Midbrain (tissue), 1 donor: ENCODE measurements at places on chromosomes 2 and 18.

DNA sequence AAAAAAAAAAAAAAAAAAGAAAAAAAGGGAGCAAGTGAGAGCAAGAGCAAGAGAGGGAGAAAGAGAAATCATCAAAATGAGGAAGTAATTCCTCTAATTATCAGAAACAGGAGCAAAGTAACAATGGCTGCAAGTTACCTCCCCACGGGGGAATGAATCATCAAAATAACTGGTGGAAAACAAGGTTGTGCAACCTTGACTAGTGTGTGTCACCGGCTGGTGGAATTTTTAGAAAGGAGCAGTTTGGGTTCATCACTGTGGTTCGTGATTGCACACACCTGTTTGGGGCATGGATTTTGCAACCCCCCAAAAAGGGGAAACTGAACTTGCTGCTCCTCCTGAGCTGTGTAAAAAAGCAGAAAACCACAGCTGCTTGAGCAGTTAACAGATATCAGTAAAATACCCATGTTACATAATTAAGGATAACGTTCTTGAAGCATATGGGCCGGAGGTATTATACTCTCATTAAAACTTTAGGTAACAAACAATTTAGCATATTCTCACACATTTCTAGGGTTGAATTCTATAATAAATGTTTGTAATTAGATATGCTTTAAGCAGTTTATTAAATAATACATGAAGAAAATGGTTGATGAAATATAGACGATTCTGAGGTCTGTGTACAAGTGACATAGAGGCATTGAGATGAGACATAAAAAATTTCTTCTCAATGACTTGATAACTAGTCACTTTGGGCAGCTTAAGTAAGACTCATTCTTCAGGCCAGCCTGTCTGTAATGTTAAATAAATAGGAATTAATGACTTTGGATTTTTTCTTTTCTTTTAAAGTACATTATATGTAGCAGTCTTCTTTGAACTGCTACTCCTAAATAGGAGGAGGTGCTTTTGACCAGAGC, 184.2 kb upstream of the ZEB2 start:
- DNase-seq, result no peak

DNA sequence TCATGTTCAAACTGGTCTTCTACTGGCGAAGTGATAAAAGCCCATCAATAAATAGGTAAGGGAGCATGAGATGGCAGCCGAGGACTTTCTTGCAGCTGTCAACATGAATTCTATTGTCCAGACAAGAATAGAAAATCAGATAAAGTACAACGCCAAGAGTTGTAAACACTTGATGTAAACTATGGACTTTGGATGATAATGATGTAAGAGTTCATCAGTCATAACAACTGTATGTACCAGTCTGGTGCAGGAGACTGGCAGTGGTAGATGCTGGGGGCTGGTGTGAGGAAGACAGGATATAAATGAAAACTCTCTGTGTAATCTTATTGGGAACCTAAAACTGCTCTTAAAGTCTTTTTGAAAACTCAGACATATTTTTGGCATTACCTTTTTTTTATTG, 155.9 kb upstream of the RASGRP3 start:
- no peak for DNase-seq

- DNase-seq, result no peak
Measured at GRCh38 chr2:67848551-67849285, 214.1 kb downstream of the C1D start.

GRCh38 chr18:57792631-57793301, 10.3 kb downstream of the ATP8B1 start:
- DNase-seq, result no peak

- no peak for DNase-seq
Measured at GRCh38 chr2:68193787-68194372, 36.2 kb downstream of the PNO1 start.

DNA sequence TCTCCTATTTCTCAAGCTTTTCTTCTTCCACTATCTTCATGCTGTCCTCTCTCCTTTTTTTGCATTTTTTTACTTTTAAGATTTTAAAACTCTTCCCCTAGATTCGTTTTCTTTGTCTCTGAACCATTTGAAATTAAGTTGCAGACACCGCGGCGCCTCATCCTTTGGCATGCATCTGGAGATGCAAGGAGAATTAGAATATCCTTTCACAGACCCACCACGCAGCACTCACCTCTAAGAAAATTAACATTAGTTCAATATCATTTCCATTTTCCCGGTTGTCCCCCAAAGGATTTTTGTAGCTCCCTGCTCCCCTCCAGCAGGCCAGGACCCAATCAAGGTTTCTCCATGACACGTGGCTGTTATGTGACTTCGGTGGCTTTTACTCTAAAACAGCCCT, 88.8 kb downstream of the C1QL2 start:
- DNase-seq, result no peak

GRCh38 chr2:42195559-42195958, 26.4 kb downstream of the EML4 start:
- no peak for DNase-seq

GRCh38 chr2:69740502-69740951, 1.4 kb upstream of the ANXA4 start:
- no peak for DNase-seq

DNA sequence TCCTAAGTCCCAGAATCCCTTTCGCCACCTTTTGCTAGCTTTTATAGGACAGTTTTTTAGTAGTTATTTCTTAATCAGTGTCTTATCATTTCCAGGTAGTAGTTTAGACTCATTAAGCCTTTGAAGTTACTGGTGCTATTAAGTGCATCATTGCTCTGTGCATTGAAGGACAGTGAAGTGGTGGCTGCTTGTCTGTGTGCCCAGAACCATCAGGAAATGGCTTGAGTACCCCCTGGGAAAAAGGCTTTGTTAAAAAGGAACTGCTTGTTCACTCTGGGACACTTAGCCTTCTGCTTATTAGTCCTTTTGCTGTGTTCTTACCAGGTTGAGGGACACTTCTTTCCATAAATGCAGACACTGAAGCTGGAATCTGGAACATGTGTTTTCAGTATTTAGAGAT, 30.0 kb downstream of the DTNA start:
- no peak for DNase-seq

GRCh38 chr2:226674123-226674522, 125.5 kb downstream of the IRS1 start:
- no peak for DNase-seq

GRCh38 chr2:97812931-97813330, 99.6 kb downstream of the ZAP70 start:
- DNase-seq, result no peak

- DNase-seq, result no peak
Measured at GRCh38 chr2:26148501-26148900, 24.4 kb upstream of the GAREM2 start.
